Aorta (tissue), 5 donors: ENCODE measurements at places on chromosomes 13 and 19. TPM values are rescaled to one million over a fixed set of nuclear protein-coding genes. Genes with fewer than 3 reads are reported as not detected.

Gene LIM2
- total RNA-seq = not detected

Gene ERICH4
- total RNA-seq = not detected

Gene KLF1
- not detected for total RNA-seq

Gene ARRDC5
- 0.90 TPM for total RNA-seq

Gene F2RL3
- 9.9 TPM for total RNA-seq

Gene MAP4K1
- 13.2 TPM for total RNA-seq

Gene SIGLEC5
- 0.58 TPM for total RNA-seq

Gene NLRP4
- not detected for total RNA-seq

Gene FFAR2
- 2.0 TPM for total RNA-seq

Gene THSD8
- total RNA-seq = 1.2 TPM

Gene APOE
- total RNA-seq = 105 TPM

Gene LAIR2
- total RNA-seq = 0.52 TPM

Gene EDNRB
- total RNA-seq = 39.9 TPM

Gene DLL3
- total RNA-seq = not detected

Gene ZNF816
- 5.4 TPM for total RNA-seq

Gene ZNF682
- 4.2 TPM for total RNA-seq

Gene PRR36
- total RNA-seq = not detected
